Karpas-422 (cell line): ENCODE measurements at places on chromosomes 2 and 18. TPM values are rescaled to one million over a fixed set of nuclear protein-coding genes. Genes with fewer than 3 reads are reported as not detected.
A peak's percentile ranks its signal among the peaks of the same experiment; 100 is the strongest.

ELOA2 gene
- total RNA-seq, result not detected in 2 replicates

FOXD4L1 gene
- total RNA-seq, result 0.60 and 0.72 TPM in 2 replicates

LYPD6B gene
- total RNA-seq, result 0.43 and 0.75 TPM in 2 replicates

BOLL gene
- not detected in 2 replicates for total RNA-seq

GRCh38 chr2:218010140-218010983 is 7.6 kb upstream of the TNS1 start:
- DNase-seq, result no peak

- no peak for DNase-seq
Measured at GRCh38 chr2:236239276-236240065, 24.7 kb downstream of the ASB18 start.

- peak; percentile 2 for DNase-seq
Measured at GRCh38 chr18:45805551-45805950, 19.9 kb upstream of the SIGLEC15 start.

DNA sequence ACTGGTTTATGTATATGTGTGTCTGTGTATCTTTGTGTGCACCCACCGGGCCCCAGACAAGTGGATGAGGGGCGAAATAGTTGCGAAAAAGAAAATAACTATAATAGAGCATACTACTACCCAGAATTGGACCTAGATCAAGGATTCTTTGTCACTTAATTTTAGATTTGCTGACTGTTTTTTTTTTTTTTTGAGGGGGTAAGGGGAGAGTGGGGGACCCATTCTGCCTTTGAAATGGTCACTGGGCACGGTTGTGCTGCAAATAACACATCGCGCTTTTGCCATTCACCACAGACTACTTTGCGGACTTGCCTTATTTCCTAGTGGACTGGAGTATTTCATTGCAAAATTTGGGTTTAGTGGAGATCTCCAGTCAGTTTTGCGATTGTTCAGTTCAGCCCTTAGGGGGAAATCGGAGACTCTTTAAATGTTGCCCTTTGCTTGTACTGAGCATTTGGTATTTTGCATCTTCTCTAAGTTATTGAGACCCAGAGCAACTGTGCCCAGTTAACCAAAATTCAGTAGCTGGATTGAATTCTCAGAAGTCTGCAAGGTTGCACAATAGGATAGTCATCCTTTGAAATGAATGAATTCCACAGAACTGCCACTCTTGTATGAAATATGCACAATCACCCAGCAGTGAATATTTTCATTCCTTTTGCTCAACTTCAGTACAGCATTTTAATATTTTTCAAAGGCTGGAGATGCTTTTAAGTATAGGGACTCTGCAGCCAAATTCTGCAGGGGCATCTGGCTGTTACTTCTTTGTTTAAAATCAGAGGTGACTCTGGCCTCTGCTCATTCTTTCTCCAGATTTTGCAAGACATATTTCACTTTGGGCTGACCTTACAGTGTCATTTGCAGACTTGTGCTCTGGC is 2.9 kb downstream of the TRIB2 start:
- peak; percentile 58 for DNase-seq

DNA sequence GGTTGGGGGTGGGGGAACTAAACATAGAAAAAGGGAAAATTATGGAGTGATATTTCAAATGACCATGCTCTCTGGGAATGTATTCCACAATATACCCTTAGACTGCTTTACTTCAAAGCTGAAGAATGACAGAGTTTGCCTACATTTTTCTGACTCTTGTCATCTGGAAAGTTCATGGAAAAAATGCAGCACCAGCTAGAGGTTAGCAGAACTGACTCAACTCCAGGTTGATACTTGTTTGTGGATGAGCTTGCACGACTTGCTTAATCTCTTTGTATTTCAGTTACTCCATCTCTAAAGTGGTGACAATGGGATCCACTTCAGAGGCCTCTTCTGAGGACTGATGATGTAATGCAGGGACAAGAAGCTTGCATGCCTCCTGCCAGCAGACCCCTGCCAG is 824.0 kb upstream of the ID2 start:
- no peak for DNase-seq

GRCh38 chr18:23921716-23922285 is 92.8 kb upstream of the TTC39C start:
- no peak for DNase-seq

DNA sequence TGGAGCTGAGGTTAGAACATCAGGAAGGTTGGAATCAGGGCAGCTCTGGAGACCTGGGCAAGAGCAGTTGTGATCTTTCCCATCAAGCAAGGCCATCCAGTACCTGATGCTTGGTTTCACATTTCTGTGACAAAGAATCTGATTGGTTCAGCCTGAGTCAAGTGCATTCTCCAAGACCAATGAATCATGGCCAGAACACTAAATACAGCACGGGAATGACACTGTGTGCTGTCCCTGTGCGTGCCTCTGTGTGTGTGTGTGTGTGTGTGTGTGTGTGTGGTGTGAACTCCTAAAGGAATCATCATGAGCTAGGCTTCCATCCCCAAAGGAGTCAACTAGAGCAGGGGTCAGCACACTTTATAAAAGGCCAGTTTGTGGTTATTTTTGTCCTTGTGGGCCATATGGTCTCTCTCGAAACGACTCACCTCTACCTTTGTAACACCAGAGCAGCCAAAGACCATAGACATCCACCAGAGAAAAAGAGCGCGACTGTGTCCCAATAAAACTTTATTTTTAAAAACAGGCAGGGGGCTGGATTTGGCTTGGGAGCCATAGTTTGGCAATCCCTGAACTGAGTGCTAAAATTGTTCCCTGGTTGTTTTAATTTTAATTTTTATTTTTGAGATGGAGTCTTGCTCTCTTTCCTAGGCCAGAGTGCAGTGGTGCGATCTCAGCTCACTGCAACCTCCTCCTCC is 99.7 kb downstream of the INHBB start:
- no peak for DNase-seq
